NT2/D1 (cell line): ENCODE measurements at places on chromosomes 12 and 14.

DNA sequence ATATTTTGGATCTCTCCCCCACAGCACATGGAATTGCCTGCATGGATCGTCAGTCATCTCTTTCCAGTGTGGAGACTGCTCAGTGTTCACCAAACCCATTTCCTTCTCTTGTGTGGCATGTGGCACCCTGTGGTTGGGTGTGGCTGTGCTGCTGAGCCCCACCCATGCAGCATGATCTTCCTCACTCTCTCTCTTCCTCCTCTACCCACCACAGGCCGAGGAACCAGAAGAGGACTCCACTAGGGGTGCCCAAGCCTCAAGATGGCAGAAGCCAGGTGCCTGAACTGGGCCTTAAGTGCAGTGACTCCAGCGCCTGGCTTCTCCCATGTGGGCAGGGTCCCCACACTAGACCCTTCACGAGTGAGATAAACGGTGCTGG lies 66.8 kb upstream of the GPR68 start:
- no peak for DNase-seq

GRCh38 chr14:95713596-95714371 lies at the start of gene TCL1A:
TCL1A (minus strand) TSS chr14:95714125; CDS start chr14:95714066, 59 bp downstream.
- no peak for DNase-seq

DNA sequence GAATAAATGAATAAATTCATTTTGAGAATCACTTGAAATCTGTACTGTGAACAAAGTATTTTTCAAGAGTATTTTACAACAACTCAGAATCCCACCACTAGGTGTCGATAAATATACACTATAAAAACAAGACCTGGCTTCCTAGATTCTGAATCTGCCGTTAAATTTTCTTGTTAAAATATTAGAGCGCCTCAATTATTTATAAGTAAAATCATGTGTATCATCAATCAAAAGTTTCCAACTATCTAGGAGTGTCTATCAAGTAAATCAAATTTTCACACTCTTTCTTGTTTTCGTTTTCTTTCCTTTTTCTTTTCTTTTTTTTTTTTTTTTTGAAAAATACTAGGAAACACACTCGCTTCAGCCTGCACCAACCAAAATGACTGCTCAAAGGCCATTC lies 179.2 kb upstream of the DCN start:
- peak; percentile 22 for DNase-seq

DNA sequence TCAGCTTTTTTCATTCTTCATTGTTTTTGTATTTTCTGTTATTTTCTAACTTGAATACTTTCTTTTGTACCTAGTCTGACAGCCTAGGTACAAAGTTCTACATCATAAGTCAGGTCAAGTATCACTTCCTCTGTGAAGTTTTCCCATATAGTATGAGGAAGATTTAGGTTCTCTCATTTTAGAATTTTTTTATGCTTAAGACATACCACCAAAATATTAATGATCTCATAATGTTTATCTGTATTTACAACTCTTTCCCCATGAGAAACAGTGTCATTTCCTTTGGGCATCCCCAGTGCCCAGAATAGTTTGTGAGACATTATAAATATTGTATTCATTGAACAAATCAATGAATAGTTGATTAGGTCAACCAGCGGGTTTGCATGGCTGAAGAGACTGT lies 3.1 kb upstream of the ATF7IP start:
- DNase-seq, result no peak

DNA sequence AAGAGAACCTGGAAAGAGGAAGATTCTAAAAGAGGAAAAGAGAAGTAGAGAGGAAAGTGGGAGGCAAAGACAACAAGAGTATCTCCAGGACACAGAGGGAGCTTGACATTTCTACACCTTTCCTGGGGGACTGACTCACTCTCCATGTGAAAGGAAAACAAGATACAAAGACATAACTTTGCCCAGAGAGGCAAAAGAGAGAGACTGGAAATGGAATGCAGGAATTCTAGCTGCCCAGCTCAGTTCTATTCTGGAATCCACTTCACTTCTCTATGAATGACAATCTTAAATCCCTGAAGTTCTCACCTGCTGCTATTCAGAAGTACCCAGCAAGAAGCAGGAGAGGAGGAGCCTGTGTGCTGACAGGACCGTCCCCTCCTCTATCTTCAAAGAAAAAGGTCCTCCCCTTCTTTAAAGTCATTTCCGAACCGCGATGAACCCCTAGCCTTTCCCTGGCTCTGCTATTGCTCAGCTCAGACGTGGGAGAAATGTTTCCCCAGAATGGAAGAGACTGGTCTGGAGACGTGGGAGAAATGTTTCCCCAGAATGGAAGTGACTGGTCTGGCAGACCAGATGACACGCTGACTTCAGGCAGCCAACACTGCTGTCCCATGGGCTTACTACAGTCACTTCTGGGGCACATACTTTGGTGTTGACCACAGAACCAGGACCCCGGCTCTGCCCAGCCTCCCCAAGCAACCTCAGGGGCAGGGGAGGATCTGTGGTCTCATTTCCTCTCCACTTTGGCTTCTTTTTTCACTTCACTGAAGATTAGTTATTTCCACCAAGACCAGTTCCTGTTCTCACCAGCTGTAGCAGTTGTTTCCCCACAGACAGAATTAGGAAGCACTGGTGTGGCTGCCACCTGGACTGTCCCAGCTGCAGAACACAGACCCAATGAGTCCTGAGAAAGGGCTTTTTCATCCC lies 8.3 kb downstream of the FMNL3 start:
- DNase-seq, result peak; percentile 87

GRCh38 chr12:132514838-132515237 lies 24.9 kb downstream of the FBRSL1 start:
- DNase-seq, result no peak

GRCh38 chr12:24900196-24900595 lies 48.7 kb downstream of the BCAT1 start:
- DNase-seq, result no peak

DNA sequence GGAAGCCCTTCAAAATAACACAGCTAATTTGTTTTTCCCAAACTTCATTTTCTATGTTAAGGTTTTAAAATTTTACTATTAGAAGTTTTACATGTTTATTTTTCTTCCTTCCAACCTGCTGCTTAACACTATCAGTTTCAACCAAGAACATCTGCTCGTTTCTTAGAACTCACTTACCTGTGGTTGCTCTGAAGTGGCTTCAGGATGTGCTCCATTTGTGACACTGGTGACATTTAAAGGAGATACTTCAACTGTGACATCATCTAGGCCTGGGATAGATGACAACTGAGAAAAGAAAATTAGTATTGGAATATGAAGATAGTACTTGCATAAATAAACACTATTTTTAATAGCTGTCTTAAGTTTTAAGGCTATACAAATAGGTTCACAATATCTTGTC lies 17.9 kb downstream of the WASHC3 start:
- no peak for DNase-seq

DNA sequence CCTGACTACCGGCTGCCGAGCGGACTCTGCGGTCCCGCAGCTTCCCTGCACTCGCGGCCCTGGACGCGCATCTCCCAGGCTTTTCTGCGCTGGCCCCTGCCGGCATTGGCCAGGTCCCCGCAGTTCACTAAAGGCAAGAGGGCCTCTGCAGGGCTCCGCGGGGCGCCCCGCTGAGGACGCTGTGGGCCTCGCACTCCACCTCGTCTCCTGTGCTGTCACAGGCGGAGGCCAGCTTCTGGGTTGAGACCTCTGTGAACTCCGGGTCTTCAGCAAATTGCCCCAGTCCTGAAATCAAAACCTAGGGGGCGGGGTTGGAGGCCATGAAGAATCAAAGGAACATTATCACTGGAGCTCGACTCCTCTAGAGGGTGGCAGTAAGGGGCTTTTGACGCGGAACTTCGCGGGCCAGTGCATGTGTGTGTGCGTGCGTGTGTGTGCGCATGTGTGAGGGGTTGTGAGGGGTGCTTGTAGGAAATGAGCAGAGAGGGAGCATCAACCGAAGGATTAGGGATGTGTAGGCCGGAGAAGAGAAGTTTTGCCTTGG lies 68.5 kb upstream of the CAPRIN2 start:
- DNase-seq, result peak; percentile 58

DNA sequence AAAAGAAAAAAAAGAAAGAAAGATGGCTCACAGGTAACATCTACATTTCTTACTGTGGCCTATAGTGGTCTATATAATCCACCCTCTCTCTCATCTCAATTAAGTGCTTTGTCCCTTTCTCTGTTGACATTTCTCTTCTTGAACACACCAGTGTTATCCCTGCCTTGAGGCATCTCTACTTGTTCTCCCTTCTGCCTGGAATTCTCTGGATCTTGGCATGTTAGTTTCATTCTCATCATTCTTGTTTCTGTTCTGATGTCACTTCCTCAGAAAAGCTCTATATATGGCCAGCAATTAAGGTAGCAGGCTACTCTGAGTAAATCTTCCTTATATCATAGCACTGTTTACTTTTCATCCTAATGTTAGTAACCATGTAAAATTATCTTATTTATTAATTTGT lies 155.7 kb upstream of the PDZRN4 start:
- DNase-seq, result no peak

- DNase-seq, result no peak
Observed at GRCh38 chr14:59036134-59036533, 152.3 kb upstream of the DAAM1 start.

DNA sequence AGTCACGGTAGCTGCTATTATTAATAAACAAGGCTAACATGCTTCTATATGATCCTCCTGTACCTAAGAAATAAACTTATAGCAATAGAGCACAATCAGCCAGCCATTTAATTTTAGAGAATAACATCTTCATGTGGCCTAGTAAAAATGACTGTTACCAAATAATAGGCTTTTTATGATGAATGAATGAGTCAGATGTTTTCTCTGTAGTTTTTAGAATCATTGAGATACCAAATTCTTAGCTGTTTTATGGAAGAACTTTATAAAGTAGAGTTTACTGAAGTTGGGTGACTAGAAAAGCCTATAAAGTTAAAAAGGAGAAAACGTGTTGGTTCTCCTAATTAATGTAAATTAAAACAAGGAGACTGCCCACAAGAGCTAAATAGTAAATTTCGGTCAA lies 40.7 kb downstream of the WNK1 start:
- no peak for DNase-seq

DNA sequence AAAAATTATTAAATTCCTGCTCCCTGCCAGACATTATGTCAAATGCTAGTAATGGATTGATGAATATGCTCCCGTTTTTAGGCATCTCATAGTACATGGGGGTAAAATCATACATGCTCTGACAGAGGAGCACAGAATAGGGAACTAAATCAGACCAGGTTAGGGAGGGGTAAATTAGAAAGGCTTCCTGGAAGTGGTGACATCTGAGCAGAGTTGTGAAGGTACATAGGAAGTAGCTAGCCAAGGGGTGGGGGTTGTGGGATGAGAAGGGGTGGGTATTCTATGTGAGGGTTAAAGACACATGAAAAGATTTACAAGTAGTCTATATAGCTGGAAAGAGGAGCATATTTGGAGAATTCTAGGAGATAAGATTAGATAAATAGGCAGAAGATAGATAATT lies 171.7 kb upstream of the FBXO33 start:
- no peak for DNase-seq

GRCh38 chr12:95922231-95922630 lies 20.2 kb downstream of the CCDC38 start:
- no peak for DNase-seq

DNA sequence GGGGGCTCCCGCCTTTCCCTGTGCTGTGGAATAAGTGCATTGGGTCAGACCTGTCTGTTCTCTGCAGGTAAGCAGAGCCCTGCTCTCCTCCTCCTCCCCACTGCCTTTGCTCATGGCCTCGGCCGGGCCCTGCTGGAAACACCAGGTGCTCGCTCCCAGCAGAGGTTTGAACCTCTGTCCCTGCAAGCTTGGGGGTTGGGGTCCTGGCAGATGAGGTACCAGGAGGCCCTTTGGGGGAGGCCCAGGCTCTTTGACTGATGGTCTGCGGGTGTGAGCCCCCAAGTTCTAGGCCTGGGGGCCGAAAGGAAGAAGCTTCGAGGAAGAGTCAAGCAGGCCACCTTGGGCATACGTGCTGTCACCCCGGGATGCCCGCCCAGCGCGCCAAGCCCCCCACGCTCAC lies 22.1 kb upstream of the CEP170B start:
- DNase-seq, result no peak

GRCh38 chr12:47797441-47797840 lies 22.3 kb downstream of the HDAC7 start:
- no peak for DNase-seq

- DNase-seq, result no peak
Observed at GRCh38 chr14:74085047-74085637, 386 bp downstream of the LIN52 start.

DNA sequence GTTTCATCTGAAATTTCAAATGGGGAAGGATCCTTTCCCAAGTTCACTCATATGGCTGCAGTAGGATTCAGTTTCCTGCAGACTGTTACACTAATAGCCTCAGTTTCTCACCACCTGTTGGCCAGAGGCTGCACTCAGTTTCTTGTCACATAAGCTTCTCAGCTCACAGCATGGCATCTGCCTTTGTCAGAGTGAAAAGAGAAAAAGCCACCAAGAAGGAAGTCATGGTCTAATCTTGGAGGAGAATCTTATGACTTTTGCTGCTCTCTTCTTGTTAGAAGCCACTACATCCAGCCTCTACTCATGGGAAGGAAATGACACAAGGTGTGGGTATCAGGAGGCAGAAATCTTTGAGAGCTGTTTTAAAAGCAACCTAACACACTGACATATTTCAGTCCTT lies 39.4 kb upstream of the BTG1 start:
- no peak for DNase-seq

DNA sequence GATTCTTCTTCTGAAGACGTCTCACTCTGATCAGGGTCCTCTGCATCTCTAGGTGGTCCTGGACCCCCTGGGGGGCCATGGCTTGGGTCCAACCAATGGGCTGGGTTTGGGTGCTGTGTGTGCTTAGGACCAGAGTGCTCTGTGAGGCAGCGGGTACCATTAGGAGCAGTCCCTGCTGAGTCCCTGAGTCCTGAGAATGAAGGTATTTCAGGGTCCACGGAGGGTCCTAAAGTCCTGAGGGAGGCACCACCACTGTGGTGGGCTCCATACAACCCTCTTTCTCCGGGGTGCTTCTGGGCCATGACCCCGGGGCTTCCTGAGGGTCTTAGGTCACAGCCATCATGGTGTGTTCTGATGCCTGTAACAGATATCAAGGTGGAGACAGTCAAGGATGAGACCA lies 1.0 kb downstream of the DNAJC14 start:
- DNase-seq, result no peak

- DNase-seq, result no peak
Observed at GRCh38 chr12:132710043-132710404, 618 bp upstream of the PGAM5 start.

- DNase-seq, result no peak
Observed at GRCh38 chr14:91292491-91292890, 48.0 kb upstream of the GPR68 start.

- no peak for DNase-seq
Observed at GRCh38 chr14:54117924-54118323, 161.3 kb upstream of the BMP4 start.

DNA sequence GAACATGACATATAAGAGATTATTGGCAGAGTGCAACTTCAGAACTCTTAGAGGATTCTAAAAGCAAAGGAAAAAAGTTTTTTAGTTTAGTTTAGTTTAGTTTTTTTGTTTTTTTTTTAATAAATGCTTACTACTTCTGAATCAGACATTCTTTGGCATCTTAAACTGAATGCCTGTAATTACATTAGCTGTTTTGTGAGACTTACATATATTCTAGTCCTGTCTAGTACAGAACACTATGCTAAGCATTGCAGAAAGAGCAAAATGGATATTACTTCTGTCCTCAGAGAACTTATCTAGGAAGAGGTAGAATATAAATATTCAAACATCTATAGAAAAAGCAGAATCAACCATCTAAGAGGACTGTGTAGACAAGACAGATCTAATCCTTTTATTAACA lies 133.2 kb downstream of the RAD51B start:
- DNase-seq, result no peak

GRCh38 chr12:8698879-8699278 lies 1.1 kb downstream of the RIMKLB start:
- DNase-seq, result no peak
